ENCODE measurements at places on chromosomes 7 and 10.

- no peak for DNase-seq
Measured at GRCh38 chr7:27197137-27198042, 2.5 kb downstream of the HOXA13 start.

- no peak for DNase-seq
Measured at GRCh38 chr10:79947787-79948424, 999 bp downstream of the SFTPD start.

GRCh38 chr10:96488161-96488935, 25.4 kb downstream of the TLL2 start:
- no peak for DNase-seq

DNA sequence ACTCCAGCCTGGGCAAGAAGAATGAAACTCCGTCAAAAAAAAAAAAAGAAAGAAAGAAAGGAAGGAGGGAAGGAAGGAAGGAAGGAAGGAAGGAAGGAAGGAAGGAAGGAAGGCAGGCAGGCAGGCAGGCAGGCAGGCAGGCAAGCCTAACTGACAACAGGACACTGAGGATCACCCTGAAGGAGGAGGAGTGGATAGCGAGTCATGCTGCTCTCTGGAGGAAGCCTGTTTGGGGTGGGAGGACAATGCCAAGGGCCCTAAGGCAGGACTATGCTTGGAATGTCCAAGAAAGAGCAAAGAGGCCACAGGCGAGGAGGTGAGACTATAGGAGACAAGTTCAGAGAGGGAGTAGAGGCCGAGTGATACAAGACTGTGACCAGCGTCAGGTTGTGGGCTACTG, 107.0 kb upstream of the PARD3 start:
- peak; percentile 53 for DNase-seq

GRCh38 chr10:131770946-131771633, 129.7 kb upstream of the PPP2R2D start:
- DNase-seq: no peak

DNA sequence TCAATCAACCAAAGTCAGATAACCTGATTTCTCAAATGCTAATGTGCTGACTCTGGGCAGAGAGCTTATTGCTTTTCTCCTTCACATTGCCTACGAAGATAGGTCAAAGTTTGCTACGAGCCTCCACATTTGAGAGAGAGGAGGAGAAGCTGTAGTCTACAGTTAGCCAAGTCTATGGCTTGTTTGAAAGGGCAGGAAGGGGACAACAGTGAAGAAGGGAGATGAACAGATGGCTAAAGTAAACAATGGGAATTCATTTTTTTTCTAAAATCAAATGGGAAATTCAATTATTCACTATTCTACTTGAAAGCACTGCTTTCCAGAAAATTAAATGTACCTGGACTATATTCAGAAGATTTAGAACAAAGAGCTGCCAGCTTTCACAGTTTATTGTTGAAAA, 126.7 kb upstream of the C1QL3 start:
- DNase-seq: no peak

DNA sequence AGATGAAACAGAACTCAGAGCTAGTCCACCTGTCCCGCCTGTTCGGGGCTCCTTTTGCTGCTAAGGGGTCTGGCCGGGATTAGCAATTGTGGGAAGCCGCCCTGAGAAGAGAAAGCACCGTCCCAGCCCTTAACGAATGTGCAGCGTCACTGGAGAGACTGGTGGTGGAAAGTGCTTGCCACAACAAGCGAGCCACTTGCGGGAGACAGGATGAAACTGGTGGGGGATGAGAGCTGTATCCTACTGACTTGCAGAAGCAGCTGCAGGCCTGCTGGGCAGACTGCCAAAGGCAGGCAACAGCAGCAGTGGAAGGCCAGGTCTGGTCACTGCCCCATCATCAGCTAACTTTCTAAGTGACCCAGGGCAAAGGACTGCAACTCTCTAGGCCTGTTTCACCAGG, 95.4 kb downstream of the FAM53B start:
- peak; percentile 57 for DNase-seq

GRCh38 chr7:30995536-30995935, 31.8 kb downstream of the GHRHR start:
- DNase-seq: no peak

DNA sequence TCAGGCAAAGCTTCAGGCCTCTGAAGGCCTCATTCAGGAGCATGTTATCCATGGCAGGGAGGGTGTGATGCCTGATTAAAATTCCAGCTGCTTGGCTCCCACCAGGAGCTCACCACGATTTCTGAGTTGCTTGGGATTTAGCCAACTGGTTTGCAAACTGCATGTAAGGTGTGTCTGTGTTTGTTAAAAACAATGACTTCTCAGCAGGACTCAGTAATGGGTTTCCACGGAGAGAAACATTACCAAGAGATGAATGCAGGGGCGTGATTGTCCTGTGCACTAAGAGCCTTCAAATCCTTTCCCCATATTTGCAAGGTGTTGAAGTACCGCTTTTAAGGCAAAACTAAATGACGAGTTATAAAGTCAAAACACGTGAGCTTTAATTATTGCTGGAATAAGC, 88.8 kb upstream of the BTBD16 start:
- no peak for DNase-seq

GRCh38 chr10:131739206-131739605, 161.6 kb upstream of the PPP2R2D start:
- DNase-seq: no peak

DNA sequence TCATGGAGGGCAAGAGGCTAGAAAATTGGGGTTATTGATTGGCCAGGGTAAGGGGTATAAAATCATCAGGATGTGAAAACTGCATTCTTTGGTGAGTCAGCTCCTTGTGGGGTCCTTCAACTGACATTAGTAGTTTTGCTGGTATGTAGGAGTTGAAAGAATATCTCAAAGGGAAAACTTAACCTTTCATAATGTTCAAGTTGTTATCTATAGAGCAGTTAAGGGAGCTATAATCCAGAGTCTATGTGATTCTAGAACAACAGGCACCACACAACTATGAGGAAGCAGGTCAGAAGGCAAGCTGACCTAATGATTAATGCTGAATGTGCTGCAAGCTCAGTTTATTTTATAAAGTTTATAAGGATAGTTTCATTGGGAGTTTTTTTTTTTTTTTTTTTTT, 13.7 kb downstream of the PRPS1L1 start:
- DNase-seq: no peak

DNA sequence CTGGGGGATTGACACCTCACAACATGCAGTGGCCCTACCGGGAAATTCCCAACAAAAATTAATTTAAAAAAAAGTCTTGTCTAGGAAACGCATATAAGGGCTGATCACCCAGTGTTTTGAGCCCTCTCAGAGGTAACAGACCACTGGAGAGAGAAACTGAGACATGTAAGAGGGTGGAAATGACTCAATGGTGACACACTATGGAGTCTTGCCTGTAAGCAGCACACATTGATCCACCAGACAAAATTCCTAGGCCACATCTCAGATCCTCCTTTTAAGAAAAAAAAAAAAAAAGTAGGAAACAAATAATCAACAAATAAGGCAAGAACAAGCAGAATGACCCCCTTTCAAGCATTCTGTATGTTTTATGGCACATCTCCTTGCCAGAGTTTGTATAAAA, 296.2 kb downstream of the MAGI2 start:
- no peak for DNase-seq

GRCh38 chr7:16712916-16713315, 40.6 kb upstream of the TSPAN13 start:
- no peak for DNase-seq

- no peak for DNase-seq
Measured at GRCh38 chr10:132503581-132504421, 33.8 kb upstream of the INPP5A start.

GRCh38 chr7:36280840-36281812, 108.5 kb upstream of the ANLN start:
- peak; percentile 90 for DNase-seq

DNA sequence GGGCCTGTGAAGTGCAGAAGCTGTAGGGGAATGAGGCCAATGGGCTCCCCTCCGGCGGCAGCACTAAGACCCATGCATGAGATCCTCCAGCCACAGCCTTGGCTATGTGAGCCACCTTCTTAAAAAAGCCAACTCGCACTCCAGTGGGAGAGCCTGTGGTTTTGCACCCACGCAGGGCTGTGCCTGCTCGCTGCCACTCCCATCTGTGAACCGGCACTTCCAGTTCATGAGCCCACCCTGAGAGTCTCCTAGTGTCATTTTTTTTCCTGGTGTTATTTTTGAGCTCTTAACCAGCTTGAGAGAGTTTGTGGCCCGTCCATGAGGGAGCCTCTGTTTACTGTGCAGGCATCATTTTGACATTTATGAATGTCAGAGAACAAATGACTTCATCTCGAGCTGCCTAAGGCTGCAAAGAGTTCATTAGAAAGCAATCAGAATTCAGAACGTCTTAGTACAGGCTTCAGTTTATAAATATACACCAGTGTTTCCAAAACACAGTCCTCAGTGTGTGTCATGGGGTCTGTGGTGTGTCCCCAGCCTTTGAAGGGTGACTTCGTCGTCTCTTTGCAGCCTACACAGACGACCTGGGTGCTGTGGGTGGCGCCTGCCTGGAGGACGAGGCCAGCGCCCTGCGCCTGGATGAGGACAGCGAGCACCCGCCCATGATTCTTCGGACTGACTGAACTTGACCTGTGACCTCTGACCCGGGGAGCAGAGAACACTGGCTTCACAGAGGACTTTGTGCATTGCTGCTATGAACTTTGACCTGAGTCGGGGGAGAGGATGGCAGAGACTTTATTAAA, 40.4 kb downstream of the WIPI2 start:
- DNase-seq: no peak

GRCh38 chr10:56091872-56092271, 269.2 kb downstream of the ZWINT start:
- no peak for DNase-seq

GRCh38 chr10:127047878-127048238, 142.6 kb downstream of the DOCK1 start:
- no peak for DNase-seq

GRCh38 chr7:35253460-35253709, 515 bp downstream of the TBX20 start:
- DNase-seq: peak; percentile 45

DNA sequence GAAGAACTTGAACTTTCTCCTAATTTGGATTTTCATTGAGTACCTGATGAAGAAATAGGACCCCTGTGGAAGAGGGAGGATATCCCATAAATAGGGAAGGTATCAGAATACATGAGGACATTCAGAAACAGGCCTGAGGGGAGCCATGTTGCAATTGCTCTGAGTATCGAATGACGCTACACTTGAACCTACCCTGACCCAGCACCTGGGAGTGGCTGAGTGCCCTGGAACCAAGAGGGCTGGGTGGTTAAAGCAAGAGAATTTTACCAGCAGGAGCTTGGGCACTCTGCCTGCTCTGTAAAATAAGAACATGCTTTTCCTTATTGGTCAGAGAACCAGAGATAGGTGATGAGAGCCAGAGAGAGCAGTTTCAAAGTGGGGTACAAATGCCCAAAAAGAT, 7.2 kb downstream of the NEUROD6 start:
- DNase-seq: no peak

DNA sequence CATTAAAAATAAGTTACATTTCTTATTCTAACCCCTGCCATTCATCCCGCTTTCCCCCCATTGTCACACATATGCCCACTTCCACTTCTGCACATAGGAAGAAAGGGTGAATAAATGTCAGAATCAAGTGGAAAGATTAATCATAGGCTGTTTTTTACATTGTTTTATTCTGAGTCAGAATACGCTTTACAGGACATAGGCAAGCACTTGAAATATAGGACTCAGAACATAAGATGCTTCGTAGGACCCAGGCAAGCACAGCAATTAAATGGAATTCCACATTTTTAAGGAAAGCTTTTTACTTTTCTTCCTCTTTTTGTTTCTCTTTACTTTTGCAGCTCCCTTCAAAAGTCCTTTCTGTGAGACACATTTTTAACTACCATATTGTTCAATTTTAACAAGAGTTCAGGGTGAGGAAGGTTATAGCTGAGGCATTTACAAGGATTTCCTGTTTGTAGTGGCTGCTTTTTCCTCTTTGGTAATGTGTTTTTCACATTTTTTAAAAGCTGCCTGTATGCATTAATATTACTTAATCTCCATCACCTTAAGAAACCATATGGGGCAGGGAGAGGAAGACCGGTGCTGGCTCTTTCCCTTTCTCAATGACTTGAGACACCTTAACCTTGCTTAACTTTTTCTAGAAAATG, 130.0 kb downstream of the TES start:
- DNase-seq: no peak

DNA sequence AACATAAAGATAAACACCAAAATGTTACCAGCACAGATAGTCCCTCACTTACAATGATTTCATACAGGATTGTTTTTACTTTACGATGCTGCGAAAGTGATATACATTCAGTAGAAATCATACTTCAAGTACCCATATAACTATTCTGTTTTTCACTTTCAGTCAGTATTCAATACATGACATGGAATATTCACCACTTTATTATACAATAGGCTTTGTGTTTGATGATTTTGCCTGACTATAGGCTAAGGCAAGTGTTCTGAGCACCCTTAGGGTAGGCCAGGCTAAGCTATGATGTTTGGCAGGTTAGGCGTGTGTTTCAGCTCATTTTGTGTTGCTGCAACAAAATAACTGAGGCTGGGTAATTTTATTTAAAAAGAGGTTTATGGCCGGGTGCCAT, 155.0 kb downstream of the RTKN2 start:
- no peak for DNase-seq

DNA sequence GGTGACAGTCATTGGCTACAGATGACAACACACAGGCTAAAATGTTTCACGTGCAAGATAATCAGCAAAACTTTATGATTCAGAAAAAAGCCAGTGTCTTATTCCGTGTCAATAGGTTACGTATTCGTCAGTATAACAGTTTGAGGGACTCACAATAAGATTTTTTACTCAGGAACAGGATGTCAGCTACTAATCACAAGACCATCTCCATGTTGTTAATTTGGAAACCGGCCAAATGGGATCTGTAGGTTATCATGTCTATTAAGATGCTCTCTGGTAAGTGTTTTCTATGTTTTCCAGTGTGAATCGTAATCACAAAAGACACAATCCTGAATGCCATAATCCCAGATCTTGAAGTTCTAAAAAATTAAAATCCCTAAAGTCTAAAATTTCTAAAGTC, 197.3 kb downstream of the ETV1 start:
- DNase-seq: no peak

DNA sequence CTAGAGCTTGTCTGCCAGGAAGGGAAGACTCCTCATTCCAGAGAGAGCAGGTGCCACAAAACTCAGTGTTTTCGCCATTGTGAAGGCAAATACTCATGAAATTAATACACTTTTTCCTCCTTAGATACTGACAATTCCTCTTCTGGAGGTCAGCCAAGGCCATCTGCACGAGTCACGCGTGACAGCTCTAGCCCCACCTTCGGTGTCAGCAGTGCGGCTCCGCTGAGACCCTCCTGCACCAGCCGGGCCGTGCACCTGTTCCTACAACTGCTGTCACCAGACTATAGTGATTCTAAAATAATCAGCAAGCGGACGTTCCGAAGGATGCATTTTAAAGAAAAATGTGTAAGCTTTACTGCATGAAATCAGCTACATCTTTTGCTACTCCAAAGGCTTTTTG, 127.7 kb downstream of the DIP2C start:
- no peak for DNase-seq

GRCh38 chr7:17037356-17037755, 155.6 kb upstream of the AGR3 start:
- no peak for DNase-seq

- DNase-seq: no peak
Measured at GRCh38 chr7:112007185-112007584, 199.0 kb downstream of the DOCK4 start.

GRCh38 chr7:85583131-85583953, 396.5 kb upstream of the SEMA3D start:
- no peak for DNase-seq

All from GM03348 (cell line).